ENCODE measurements at places on chromosomes 5 and 9. TPM values are rescaled to one million over a fixed set of nuclear protein-coding genes. Genes with fewer than 3 reads are reported as not detected.

ARHGEF28 gene
- total RNA-seq: 16.1 TPM

SLCO4C1 gene
- 0.12 TPM for total RNA-seq

SMU1 gene
- total RNA-seq: 18.3 TPM

ZNF169 gene
- 8.5 TPM for total RNA-seq

SPATA31D4 gene
- total RNA-seq: not detected

ASTN2 gene
- 8.4 TPM for total RNA-seq

ANXA2R gene
- 3.3 TPM for total RNA-seq

HRCT1 gene
- total RNA-seq: 15.0 TPM

BARX1 gene
- not detected for total RNA-seq

KCNN2 gene
- total RNA-seq: not detected

GABRP gene
- total RNA-seq: 0.74 TPM

AGXT2 gene
- not detected for total RNA-seq

BARHL1 gene
- not detected for total RNA-seq

OMD gene
- total RNA-seq: 41.9 TPM

GRM6 gene
- total RNA-seq: not detected

TNFSF15 gene
- not detected for total RNA-seq

- no peak for DNase-seq
Measured at GRCh38 chr5:126736141-126736540, 40.8 kb upstream of the LMNB1 start.

- DNase-seq: no peak
Measured at GRCh38 chr5:166961028-166961427, 1330.4 kb upstream of the WWC1 start.

DNA sequence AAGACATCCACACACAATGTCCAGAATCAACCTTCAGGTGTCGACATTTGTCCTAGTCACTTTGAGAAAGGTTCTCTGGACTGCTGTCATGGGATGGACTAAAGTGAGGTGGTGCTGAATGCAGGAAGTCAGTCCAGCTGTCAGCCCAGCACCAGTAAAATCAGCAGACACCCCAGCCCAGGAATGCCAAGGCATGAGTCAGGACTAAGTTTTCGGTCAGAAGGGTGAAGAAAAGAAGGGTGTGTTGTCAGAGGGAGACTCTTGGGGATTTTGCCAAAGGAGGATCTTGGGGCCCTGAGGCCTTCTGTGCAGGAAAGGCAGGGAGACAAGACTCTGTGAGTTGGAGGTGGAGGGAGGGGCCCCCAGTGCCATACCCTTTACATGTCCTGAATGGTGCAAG is 69.0 kb upstream of the XPA start:
- DNase-seq: no peak

- no peak for DNase-seq
Measured at GRCh38 chr5:93736284-93736683, 5.1 kb downstream of the POU5F2 start.

- DNase-seq: no peak
Measured at GRCh38 chr5:55230086-55230629, 3.0 kb upstream of the MCIDAS start.

- no peak for DNase-seq
Measured at GRCh38 chr9:115691693-115692092, 461.9 kb upstream of the PAPPA start.

DNA sequence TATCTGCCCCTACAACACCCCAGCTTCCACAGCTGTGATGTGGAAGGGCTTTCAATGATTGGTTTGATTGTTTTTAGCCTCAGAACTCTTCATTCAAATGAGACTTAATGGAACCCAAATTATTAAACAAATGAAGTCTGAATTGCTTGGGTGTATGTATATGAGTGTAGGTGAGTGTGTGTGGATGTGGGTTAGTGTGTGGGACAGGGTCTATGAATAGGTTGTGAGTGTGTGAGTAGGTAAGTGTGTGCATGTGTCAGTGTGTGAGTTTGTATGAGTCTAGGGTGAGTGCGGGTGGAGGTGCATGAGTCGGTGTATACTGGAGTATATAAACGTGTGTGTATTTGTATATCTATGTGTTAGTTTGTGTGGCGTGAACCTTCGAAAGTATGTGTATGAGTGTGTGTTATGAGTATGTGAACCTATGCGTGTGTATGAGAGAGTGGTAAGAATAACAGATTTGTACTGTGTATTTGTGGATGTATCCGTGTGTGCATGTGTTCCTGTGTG is 26.9 kb downstream of the COL15A1 start:
- no peak for DNase-seq

GRCh38 chr9:134502266-134502791 is 139.3 kb upstream of the COL5A1 start:
- no peak for DNase-seq

DNA sequence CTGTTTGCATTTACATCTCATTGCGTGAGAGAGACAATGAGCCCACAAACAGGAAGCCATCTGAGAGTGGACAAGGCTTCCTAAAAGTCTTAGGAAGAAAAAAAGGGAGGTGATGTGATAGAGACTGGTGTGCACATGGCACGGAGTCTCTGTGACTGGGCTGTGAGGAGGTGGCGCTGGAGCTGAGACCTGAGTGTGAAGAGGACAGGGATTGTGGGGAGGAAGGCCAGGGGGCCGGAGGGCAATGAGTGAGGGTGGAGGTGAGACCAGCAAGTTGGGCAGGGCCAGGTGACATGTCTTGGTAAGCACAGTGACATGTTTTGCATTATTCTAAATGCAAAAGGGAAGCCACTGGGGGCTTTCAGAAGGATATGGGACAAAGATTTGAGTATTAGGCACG is 45.0 kb downstream of the TSPAN17 start:
- no peak for DNase-seq

- DNase-seq: no peak
Measured at GRCh38 chr9:15222313-15222712, 84.7 kb downstream of the TTC39B start.

GRCh38 chr5:143176048-143176447 is 227.4 kb downstream of the NR3C1 start:
- DNase-seq: no peak

- no peak for DNase-seq
Measured at GRCh38 chr5:107543868-107544267, 126.9 kb downstream of the EFNA5 start.

DNA sequence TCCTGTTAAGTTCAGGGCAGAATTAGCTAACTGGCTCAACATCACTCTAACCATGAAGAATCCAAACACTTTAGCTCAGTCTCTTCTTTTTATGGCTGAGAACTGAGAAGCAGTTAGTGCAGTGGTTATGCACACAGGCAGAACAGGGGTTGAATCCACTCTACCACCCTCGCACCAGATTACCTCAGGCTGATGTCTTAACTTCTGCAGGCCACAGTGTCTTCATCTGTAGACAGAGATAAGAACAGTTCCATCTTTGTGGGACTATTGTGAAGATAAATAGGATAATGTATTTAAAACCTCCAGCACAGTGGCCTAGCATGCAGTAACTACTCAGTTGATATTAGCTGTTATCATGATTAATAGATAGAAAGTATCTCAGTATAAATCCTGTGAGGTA is 54.8 kb downstream of the FAM114A2 start:
- DNase-seq: no peak

DNA sequence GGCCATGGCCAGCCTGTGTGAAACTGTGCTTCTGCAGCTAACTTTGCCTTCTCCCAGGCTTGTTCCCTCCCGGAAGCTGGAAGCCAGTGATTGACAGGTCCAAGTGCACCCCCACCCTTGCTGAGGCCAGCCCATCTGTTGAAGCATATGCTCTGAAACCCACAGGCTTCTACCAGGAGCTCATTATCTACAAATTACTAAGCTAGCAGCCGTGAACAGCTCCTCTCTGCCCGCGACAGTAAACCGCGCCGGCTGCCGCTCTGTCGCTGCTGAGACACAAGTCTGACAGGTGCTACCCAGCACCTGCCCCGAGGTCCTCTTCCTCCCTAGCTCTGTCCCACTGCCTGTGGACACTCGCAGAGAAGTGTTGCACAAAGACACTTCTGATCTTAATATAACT is 490.9 kb downstream of the GADD45G start:
- no peak for DNase-seq

GRCh38 chr9:127035423-127035822 is 87.0 kb downstream of the ANGPTL2 start:
- no peak for DNase-seq

GRCh38 chr9:114083666-114084065 is 5.6 kb upstream of the AMBP start:
- DNase-seq: no peak

- no peak for DNase-seq
Measured at GRCh38 chr5:93636837-93637236, 53.8 kb downstream of the NR2F1 start.

DNA sequence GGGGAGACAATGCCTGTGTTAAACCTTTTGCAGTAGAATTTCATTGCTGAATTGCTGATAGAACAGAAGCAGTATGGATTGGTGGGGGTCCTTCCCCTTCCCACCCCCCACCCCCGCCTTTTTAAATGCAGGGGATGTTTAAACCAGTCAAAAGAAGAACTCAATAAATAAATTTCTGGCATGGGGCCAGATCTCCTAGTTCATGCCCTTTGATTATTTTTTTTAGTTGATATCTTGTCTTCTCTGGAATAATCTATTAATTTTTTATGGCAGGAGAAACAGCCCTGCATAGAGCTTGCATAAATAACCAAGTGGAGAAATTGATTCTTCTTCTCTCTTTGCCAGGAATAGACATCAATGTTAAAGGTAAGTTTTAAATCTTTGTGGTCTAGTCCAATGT is 72.8 kb downstream of the SLF1 start:
- DNase-seq: no peak

DNA sequence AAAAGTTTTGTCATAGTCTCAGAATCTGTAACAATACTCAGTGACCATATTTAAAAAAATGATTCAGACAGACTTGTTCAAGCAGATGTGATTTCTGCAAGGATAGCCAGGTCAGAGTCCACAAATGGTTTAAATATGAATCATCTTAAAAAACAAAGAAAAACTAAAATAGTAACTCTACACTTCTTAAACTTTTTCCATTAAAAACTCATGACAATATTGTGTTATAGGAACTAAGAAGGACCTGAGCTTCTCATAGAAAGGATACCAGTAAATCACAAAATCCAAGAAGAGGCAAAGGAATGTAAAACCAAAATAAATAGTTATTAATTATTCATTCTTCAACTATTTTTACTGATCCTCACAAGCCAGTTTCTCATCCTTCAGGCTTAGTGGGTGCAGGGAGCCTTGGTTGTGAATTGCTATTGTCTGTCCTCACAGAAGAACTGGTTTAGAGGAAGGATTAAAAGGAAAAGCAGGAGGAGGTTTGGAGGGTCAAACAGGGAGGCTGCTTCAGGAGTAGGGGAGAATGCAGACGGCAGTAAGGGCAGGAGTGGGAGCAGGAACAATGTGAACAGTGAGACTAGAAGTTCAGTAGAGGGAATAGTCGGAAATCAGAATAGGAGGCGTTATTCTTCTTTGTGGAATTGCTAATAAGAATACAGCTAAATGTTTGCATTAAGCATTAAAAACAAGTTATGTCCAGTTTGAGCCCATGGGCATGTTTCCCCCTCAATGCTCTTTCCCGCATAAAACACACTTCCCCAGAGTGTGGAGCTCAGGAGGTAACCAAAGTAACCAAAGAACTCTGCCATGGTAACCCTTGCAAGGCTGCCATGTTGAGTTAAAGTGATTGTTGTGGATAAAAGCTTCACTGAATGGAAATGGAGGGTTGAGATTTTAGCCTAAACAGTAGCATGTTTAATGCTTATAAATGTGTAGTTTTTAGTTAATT is 110.7 kb downstream of the CCDC192 start:
- DNase-seq: no peak

GRCh38 chr9:130183133-130183762 is 11.0 kb downstream of the NCS1 start:
- DNase-seq: no peak

DNA sequence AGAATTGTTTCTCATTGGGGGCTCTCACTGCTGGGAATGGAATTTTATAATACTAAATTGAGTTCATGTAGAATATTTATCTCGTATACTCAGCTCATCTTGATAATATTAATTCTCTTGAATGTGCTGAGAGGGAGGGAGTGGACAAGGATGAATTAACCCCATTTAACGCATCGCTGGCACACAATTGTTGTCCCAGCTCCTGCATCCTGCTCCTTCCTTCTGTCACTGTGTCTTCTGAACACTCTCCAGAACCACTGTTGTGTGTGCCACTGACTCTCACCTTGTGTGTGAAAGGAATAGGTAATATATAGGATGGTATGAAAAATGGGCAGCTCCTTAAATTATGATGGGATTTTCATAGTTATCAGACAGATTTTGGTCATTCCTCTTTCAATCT is 267.3 kb downstream of the MTRR start:
- no peak for DNase-seq

DNA sequence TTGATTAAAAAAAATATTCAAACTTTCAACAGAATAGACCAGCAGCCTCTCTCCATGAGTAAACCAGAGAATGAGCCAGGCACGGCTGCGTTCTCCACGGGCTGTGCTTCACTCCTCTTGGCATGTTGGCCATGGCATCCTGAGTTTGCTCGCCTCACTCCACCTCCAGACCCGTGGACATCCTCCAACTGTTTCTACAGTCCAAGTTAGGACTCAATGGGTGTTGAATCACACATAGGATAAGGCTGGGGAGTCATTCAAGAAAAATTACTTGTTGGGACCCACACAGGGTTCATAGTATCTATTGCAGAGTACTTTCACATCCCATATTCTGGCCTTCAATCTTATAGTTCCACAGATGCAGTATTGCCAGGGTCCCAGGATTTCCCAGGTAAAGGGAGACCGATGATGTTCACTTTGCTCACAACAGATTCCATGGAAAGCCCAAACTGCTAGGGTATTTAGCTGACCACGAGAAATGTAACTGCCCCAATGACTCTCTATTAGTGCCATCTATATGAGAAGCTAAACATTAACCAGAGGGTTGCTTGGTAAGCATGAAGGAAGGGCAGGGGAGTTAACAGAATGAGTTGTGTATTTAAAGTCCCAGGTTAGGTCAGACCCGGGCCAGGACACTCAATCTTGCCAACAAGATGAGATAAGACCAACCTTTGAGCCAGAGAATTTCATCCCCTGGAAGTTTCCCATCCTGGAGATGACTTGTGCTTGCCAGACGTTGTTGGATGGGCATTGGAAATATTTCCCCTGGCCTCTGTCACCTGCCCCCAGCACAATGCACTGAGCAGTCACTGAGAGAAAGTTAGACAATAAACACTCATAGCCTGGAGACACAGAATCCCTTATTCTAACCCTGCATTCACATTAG is 19.7 kb upstream of the GDA start:
- DNase-seq: no peak

- DNase-seq: no peak
Measured at GRCh38 chr5:107092695-107093094, 578.0 kb downstream of the EFNA5 start.

- DNase-seq: no peak
Measured at GRCh38 chr5:61327760-61328753, 4.0 kb upstream of the ZSWIM6 start.

GRCh38 chr9:7536310-7536939 is 263.2 kb downstream of the DMAC1 start:
- no peak for DNase-seq

GRCh38 chr5:75668977-75669689 is 48.1 kb downstream of the POC5 start:
- no peak for DNase-seq

DNA sequence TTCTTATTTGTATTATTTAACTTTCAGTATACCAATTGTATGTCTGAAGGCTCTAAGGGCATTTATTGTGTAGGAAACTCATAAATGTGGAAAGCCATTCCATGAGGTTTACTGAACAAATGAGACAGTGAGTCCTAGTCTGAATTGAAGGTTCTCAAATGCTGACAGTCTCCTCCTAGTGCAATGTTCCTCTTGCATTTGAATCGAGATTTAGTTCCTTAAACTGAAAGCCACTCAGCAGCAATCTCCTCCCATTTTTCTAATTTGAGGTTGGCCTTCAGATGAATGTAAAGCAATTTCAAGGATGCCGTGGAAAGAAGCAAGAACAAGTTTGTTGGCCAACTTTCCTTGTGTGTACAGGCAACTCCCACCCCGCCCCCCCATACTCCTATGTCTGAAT is 493.2 kb upstream of the KLF4 start:
- no peak for DNase-seq

Data from omental fat pad (tissue), 4 donors.